ENCODE measurements at places on chromosomes 7 and 10. TPM values are rescaled to one million over a fixed set of nuclear protein-coding genes. Genes with fewer than 3 reads are reported as not detected.
A peak's percentile ranks its signal among the peaks of the same experiment; 100 is the strongest.

- no peak for DNase-seq
Measured at GRCh38 chr7:116779931-116780330, 82.5 kb upstream of the CAPZA2 start.

GRCh38 chr10:22544325-22545068 lies 169.9 kb downstream of the PIP4K2A start:
- no peak for DNase-seq

- DNase-seq = peak; percentile 83
Measured at GRCh38 chr7:27608776-27609495, 53.7 kb downstream of the HIBADH start.

DNA sequence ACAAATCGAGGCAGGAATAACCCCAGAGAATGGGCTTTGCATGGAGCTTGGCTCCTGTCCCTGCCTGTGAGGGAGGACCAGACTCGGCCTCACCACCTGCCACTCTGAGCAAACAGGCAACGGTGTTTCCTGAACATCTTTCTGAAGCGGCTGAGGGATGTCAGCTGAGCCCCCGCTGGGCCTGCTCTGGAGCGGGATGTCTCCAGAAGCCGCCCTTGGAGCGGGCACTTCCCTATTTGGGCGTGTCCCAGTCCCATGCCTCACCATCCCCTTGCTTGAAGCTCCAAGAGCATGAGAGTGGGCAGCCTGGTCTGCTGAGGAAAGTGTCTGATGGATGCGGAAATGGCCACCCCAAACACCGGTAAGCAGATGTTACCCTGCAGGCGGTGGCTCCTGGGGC lies 10.2 kb downstream of the ALKBH4 start:
- DNase-seq = no peak

GRCh38 chr7:147245274-147245673 lies 1128.7 kb downstream of the CNTNAP2 start:
- peak; percentile 5 for DNase-seq

- no peak for DNase-seq
Measured at GRCh38 chr10:7362471-7362870, 48.4 kb downstream of the SFMBT2 start.

GRCh38 chr7:140053812-140054539 lies 8.8 kb downstream of the PARP12 start:
- DNase-seq = no peak

GRCh38 chr10:88253-88652 lies 39.2 kb upstream of the TUBB8 start:
- DNase-seq = no peak

Gene FOXP2
- 0.86 TPM for total RNA-seq

Gene C10orf67
- under 0.01 TPM for total RNA-seq

Gene CLEC5A
- not detected for total RNA-seq

Measured in fibroblast of villous mesenchyme (primary cell).